Pons (tissue), 1 donor: ENCODE measurements at places on chromosomes 4 and X.

- DNase-seq = no peak
Measured at GRCh38 chrX:12758291-12758690, 32.9 kb upstream of the PRPS2 start.

- DNase-seq = no peak
Measured at GRCh38 chr4:74109870-74110605, 11.0 kb upstream of the CXCL2 start.

GRCh38 chrX:128818690-128819089, 704.6 kb downstream of the SMARCA1 start:
- DNase-seq = no peak

DNA sequence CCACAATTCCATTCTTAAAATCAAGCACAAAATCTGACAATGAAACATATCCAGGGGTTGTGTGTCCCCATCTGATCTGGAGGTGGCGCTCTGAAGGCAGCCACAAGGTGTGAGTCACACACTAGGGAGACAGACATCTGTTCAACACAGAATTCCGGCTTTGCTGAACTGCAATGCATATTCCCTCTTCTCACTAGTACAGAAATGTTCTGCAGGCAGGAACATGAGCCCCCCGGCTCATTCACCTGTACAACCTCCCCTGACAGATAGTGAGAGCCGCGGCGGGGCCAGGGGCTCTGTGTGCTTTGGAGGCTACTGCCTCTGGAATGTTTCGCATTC, 41.9 kb downstream of the WDR1 start:
- no peak for DNase-seq

GRCh38 chrX:40035726-40036125, 62.0 kb downstream of the BCOR start:
- DNase-seq = no peak
